A549 treated with RU486 at 1 μM for 4 hours (cell line): ENCODE measurements at places on chromosomes 2 and 18. TPM values are rescaled to one million over a fixed set of nuclear protein-coding genes. Genes with fewer than 3 reads are reported as not detected.

Gene LYPD6
- total RNA-seq, result 0.03 to 0.07 TPM (median 0.06 TPM) in 4 of 5 replicates, not detected in the other

Gene SNORC
- total RNA-seq, result 5.3 to 15.8 TPM (median 9.8 TPM) in 5 replicates

Gene TEX261
- total RNA-seq, result 73.1 to 84.6 TPM (median 83.3 TPM) in 5 replicates

Gene CCDC195
- not detected in 5 replicates for total RNA-seq

Gene RSAD2
- total RNA-seq, result 0.16 to 0.67 TPM (median 0.26 TPM) in 5 replicates

Gene APCDD1
- not detected in 5 replicates for total RNA-seq

Gene IGFBP2
- 57.2 to 86.8 TPM (median 77.3 TPM) in 5 replicates for total RNA-seq

Gene NUP35
- total RNA-seq, result 32.0 to 44.5 TPM (median 34.4 TPM) in 5 replicates

Gene KHK
- total RNA-seq, result 6.9 to 9.7 TPM (median 8.9 TPM) in 5 replicates

Gene GNLY
- total RNA-seq, result not detected in 5 replicates

Gene C2orf80
- total RNA-seq, result not detected in 5 replicates

Gene ANKMY1
- total RNA-seq, result 9.3 to 14.0 TPM (median 10.6 TPM) in 5 replicates

Gene RNU2-63P
- not detected in 5 replicates for total RNA-seq

Gene FBLN7
- 0.59 to 0.97 TPM (median 0.78 TPM) in 4 of 5 replicates, not detected in the other for total RNA-seq

Gene LONRF2
- 2.8 to 4.1 TPM (median 3.3 TPM) in 5 replicates for total RNA-seq

Gene ASPRV1
- total RNA-seq, result 0.17 to 0.29 TPM (median 0.23 TPM) in 5 replicates

Gene GPR75
- 1.5 to 1.6 TPM (median 1.6 TPM) in 5 replicates for total RNA-seq

Gene GPR35
- 0.32 to 1.1 TPM (median 0.87 TPM) in 5 replicates for total RNA-seq

Gene RNF152
- total RNA-seq, result 0.01 to 0.15 TPM in 2 of 5 replicates, not detected in the others

Gene OR6B2
- total RNA-seq, result not detected in 5 replicates

Gene GNAL
- total RNA-seq, result 4.0 to 6.8 TPM (median 6.2 TPM) in 5 replicates

Gene EEF1B2
- total RNA-seq, result 1,032 to 1,168 TPM (median 1,129 TPM) in 5 replicates

Gene MOCOS
- total RNA-seq, result 2.6 to 3.6 TPM (median 2.7 TPM) in 5 replicates

Gene PROKR1
- total RNA-seq, result not detected in 5 replicates

Gene MOGAT1
- not detected in 5 replicates for total RNA-seq

Gene TNFAIP6
- total RNA-seq, result 1.3 to 2.0 TPM (median 1.7 TPM) in 5 replicates

Gene ABCG8
- total RNA-seq, result not detected in 5 replicates

Gene RAB3GAP1
- 24.3 to 33.7 TPM (median 27.8 TPM) in 5 replicates for total RNA-seq

Gene ATP8B1
- 6.5 to 10.7 TPM (median 9.3 TPM) in 5 replicates for total RNA-seq

Gene IL36A
- not detected in 5 replicates for total RNA-seq

Gene IL1R1
- 16.2 to 31.6 TPM (median 26.8 TPM) in 5 replicates for total RNA-seq

Gene ATP6V1B1
- total RNA-seq, result 0.32 to 2.5 TPM (median 2.1 TPM) in 5 replicates

Gene CHRNG
- total RNA-seq, result not detected in 5 replicates

Gene VAMP5
- total RNA-seq, result 0.15 TPM in 1 of 5 replicates, not detected in the others

Gene RRM2
- 185 to 280 TPM (median 213 TPM) in 5 replicates for total RNA-seq

Gene ALLC
- total RNA-seq, result 0.21 TPM in 1 of 5 replicates, not detected in the others

Gene TRABD2A
- 7.8 to 12.1 TPM (median 11.2 TPM) in 5 replicates for total RNA-seq
